ENCODE measurements at places on chromosomes 4 and X.

- DNase-seq = no peak
Measured at GRCh38 chr4:180434131-180434895, 1808.9 kb upstream of the TENM3 start.

DNA sequence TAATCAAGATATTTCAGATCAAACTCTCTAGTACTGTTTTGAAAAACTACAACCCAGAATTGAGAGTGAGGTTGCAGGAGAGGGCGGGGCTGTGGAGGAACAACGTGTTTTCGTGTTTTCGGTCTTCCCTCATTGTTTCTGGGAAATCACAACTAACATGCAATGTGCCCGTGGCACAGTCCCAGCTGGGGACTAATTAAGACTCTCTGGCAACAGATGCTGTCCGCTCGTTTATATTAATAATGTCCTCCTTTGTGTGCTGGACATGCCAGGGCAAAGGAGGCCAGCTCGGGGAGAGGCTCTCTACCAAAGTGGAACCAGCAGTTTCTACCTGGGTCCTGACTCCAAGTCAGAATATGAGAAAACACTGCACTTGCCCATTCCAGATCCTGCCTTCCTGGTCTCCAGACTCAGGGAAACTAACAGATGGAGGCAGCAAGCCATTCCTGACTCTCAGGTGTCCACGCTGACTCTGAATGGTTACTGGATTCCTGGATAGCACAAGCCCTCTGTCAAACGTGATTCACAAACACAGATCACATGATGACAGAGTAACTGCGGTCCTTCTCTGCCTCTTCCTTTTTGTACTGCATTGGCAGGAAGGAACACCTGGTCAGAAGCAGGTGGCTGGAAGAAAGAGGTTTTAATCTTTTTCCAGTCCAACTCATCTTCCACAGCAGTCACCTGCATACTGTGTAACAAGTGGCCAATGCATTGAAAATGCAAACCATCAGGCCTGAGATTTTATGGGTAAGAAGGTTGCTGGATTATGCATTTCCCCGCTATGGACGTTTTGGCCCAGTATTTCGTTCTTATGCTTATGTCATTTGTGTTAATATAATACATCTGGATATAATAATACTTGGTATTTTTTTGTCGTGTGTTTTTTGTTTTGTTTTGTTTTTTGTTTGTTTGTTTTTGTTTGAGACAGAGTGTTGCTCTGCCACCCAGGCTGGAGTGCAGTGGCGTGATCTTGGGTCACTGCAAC lies 65.0 kb downstream of the COQ2 start:
- DNase-seq = no peak

DNA sequence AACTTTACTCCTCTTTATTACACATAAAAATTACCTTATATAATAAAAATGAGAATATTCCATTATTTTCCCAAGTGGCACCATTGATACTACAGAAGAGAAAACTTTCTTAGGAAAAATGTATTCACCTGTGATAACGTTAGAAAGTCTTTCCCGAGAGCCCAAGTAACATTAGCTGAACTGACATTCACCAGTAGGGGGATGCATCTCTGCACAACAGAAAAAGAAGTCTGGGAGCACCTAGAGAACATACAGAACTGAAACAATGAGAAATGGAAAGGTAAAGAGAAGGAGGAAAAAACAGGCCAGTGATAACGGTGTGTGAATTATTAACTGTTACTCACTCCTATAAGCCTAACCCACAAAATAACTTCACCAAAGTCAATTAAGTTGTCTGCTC lies 423.3 kb downstream of the CENPC start:
- no peak for DNase-seq

DNA sequence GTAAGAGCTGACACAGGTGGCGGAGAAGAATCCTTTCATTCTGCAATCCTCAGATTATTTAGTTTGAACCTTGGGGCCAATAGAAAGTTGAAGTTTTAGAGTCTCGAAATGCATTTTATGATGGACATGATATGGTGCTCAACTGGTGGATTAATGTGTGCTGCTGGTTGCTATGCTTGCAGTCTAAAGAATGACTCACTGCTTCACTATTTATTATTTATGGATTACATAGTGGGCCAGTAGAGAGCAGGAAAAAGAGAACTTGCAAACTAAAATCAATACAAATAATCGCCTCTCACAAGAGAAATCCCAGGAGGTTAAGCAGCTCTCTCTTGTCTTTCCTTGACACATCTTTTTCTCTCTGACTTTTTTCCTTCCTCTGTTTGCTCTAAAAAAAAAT lies 2326.8 kb upstream of the AGA start:
- no peak for DNase-seq

GRCh38 chr4:105050896-105051295 lies 95.8 kb upstream of the TET2 start:
- no peak for DNase-seq

DNA sequence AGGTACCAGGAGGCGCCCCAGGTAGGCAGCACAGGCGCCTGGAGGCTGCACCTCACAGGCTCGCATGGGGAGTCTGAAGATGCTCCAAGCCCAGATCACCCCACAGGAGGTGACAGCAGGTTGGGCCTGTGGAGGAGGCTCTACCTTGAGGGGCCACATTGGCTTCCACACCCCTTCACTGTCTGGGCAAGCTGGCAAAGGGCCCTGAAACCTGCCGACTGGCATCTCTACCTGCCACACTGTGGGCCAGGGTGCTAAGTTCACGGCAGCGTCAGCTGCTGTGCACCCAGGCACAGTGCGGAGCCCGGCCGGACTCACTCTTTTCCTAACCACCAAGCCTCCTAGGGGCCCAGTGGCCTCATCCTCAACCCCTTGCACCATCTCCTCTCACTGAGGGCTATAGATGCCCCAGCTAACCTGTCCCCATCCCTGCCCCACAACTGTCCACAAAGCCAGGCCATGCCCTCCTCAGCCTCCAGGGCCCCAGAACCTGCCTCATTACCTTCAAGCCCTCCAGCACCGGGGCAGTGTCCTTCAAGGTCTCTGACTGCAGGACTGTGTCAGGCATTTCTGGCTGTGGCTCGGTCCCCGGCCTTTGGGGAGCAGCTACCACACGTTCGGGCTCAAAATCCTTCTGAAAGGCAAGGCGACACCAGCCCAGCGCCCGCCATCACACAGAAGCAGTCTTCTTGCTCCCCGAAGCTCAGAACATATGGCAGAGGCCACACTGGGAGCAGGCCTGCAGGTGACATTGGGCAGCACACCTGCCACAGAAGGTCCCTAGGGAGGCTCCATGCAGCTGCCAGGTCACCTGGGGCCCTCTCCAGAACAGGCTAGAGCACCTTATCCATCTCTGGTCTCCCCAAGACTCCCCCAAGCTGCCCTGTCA lies 28.8 kb downstream of the FGFR3 start:
- DNase-seq = no peak

DNA sequence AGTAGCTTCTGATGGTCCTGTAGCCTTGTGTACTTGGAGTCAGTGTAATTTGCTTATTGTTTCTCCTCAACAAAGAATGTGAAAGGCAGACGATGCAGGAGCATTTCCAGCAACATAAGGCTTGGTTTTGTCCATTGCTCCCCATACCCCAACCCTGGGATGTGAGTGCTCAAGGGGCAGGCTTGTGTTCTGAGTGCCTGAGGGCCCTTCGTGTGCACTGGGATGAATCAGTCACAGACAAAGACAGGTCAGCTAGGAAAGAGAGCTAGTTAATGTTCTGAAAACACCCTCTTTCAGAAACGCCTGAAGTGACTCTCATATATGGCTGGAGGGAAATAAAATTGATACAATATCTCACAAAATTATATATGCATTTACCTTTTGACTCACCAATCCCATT lies 59.1 kb downstream of the PRPS1 start:
- DNase-seq = no peak

DNA sequence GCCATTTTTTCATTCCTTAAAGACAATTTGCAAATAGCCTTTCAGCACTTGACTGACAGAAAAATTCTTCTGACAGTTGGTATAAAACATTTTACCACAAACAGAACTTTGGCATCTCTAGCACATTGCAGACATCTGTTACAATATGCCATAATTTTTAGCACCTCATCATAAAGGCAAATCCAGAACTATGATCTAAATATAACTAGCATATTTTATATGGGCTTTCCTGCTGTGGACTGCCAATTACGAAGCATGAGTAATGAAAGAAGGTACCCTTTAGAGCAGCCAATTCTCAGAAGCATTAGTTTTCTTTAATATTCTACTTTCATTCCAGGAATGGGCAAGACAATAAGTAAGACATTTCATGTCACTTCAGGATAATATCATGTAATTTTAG lies 647.4 kb upstream of the GALNT7 start:
- DNase-seq = no peak

- no peak for DNase-seq
Measured at GRCh38 chr4:48156423-48156822, 22.4 kb upstream of the TXK start.

DNA sequence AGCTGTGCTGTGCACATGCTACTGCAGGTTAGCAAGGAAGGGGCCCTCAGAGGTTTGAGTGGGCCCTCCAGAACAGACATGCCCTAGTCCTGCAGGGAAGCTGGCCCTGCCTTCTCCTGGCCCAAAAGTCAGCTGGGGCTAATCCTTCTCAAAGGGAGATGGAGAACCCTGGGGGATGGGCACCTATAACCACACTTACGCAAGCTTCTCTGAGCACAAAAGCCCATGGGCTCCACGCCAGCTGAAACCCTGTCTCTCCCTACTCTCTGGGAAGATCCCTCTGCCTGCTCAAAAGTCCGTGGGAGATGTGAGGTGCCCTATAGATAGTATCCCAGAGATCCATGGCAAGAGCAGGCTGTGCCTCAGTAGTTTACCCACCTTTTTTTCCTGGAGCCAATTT lies 58.9 kb upstream of the DKK2 start:
- no peak for DNase-seq

- no peak for DNase-seq
Measured at GRCh38 chrX:24983931-24984330, 31.8 kb downstream of the ARX start.

- no peak for DNase-seq
Measured at GRCh38 chr4:40586729-40587128, 42.9 kb downstream of the RBM47 start.

GRCh38 chr4:76898385-76898692 lies 395 bp upstream of the SOWAHB start:
- no peak for DNase-seq

- no peak for DNase-seq
Measured at GRCh38 chr4:145490361-145490760, 8.7 kb downstream of the SMAD1 start.

- no peak for DNase-seq
Measured at GRCh38 chrX:153765138-153766079, 1.4 kb downstream of the PLXNB3 start.

DNA sequence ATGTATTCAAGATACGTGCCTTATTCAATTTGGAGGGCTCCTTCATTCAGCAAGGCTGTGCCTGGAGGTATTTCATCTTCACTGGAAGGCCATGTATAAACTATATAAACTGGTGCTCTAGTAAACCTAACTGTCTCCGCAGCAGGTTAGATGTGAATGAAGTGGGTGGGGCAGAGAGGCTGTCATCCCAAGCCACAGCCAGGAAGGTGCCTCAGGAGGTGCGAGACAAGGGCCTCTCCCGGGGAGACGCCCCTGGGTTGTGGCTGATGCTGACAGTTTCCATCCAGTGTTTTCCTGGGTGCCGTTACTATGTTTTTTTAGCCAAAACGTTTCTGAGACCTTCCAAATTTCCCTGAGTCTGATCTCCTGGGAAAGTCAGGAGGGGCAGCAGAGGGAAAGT lies 221.5 kb upstream of the RPL34 start:
- no peak for DNase-seq
